Fibroblast of gingiva (primary cell): ENCODE measurements at places on chromosomes 1 and 21.

GRCh38 chr21:35641271-35642016, 418.9 kb downstream of the SETD4 start:
- peak; percentile 75 for DNase-seq

DNA sequence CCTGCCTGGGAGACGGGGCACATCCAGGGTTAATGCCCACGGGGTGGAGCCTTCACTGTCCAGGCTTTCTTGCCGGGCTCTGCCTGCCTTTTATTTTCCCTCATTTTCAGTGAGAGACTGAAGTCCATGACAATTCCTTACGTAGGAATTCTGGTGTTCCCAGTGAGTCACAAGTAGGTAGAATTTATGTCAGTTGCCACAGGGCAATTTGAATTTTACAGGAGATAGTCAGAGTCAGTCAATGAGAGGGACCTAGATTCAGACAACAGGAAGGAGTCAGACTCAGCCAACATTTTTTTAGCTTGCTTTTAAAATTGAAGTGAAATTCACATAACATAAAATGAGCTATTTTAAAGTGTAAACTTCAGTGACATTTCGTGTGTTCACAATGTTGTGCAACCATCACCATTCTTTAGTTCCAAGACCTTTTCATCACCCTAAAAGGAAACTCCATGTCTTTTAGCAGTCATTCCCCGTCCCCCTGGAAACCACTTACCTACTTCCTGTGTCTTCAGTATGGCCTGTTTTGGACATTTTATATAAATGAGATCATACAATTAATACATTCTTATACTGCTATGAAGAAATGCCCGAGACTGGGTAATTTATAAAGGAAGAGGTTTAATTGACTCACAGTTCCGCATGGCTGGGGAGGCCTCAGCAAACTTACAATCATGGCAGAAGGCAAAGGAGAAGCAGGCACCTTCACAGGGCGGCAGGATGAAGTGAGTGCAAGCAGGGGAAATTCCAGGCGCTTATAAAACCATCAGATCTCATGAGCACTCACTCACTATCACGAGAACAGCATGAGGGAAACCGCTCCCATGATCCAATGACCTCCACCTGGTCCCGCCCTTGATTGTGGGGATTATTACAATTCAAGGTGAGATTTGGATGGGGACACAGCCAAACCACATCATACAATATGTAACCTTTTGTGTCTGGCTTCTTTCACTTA, 14.6 kb downstream of the AJAP1 start:
- DNase-seq = no peak

GRCh38 chr1:95139039-95139438, 21.9 kb downstream of the TLCD4 start:
- no peak for DNase-seq

DNA sequence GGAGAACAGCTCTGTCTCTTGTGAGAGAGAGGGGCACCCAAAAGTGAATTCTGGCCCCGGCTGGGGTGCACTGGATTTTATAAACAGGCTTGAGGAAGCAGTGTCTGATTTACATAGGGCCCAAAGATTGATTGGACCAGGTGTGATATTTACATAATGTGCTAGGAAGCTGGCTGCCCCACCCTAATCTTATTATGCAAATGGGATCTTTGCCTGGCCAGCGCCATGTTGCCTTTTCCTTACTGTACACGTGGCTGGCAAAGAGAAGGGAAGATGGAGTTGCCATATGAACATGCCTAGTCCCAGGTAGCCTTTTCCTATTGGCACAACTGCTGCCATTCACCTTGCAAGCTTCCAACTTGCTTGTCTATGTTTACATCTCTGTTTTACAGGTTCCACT, 29.0 kb upstream of the CFHR4 start:
- no peak for DNase-seq

DNA sequence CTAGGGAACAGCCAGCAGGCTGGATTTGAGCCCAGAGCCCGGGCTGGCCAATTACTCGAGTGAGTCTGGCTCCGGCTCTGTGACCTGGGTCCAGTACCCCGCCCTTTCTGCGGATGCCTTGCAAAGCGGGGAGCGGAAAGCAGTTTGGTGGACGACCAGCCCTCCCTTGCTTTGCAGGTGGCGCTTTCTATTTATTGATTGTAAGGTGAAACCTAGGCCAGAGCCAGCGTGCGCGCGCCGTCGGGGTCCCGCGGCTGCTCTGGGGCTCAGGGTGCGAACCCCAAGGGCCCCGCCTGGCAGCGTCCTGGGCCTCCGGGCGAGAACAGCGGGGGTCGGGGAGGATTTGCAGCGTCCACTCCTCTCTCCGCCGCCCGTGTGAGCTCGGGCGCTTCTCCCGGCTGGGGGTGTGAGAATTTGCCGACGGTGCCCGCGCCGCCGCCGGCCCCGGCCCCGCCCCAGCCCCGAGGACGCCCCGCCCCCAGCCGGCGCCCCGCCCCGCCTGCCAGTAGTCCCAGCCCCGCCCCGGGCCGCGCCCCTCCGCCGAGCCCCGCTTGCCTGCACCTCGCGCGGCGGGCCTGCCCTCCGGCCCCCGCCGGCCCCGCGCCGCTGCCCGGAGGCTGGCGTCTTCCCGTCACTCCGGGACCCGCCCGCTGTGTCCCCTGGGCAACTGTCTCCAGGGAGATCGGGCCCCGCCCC, 37.6 kb downstream of the PIK3CD start:
- peak; percentile 67 for DNase-seq

DNA sequence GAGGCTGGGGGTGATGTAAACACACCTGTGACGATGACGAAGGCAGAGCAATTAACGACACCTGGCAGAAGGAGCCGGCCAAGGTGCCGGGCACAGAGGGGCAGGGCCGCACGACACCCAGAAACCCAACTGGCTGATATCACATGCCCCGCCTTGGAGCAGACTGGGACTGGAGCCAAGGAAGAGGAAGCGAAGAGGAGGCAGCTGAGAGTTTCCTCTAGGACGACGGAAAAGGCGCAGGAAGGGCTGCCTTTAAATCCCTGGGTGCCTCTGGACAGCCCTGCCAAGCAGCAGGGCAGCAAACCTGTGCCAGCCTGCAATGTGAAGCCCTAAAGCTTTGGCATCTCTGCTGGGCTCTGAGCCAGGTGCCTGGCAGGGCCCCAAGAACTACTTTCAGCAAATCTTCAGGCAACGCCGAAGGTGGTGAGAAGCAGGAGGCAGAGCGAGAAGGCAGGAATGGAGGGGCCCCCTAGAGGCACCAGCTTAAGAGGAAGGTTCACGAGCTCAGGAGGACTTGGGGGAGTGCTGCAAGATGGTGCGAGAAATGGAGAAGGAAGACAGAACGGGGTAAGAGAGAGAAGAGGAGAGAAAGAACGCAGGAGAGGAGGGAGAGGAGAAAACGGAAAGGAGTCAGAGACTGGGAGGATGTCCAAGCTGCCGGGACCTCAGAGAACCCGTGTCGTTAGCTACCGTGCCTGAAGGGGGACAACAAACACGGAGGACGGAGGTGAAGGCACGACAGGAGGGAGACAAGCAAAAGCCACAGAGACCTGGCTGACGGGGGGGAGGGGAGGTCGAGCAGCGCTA, 25.3 kb upstream of the PEF1 start:
- DNase-seq = peak; percentile 61

- peak; percentile 5 for DNase-seq
Measured at GRCh38 chr1:186325239-186325638, 49.8 kb downstream of the TPR start.

DNA sequence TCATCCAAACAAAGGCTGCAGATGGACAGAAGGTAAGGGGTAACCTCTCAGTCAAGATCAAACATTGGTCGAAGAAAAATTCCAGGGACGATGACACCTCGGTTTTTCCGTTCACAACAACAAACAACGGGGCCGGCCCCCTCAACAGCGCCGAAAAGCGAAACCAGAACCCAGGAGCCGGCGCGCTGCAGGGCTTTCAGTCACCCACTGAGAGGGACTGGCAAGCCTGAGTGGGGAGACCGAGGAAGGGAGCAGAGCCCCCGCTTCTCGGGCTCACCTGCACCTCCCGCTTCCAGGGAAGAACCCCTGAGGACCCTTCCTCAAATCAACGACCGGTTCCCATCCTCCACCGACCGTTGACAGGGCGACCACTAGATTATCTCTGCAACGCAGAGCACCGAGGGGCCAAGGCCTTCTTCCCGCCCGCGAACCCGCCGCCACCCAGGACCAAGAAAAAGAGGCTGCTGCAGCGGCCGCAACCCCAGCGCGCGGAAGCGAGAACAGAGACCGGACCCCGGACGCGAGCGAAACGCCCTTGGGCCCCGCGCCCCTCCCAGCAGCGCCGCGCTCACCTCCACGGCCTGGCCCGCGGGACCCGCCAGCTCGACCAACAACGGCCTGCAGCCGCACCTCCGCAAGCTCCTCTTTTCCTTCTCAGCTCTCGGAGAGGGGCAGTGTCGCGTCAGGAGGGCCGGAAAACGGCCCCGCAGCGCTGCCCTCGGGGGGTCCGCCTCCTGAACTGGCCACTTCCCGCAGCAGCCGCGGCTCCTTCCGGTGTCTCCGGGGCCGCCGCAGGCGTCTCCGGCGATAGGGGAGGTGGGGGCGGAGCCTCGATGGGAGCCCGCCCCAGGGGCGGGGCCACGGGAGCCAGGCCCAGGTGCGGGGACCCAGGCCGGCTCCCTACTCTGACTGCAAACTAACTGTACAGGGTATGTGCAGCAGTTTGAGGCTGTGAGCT, at the start of gene USP33:
USP33 (minus strand) TSS at position 782 of the 958 bp plus-strand sequence. CDS start 18,155 bp downstream, outside the sequence.
- DNase-seq = peak; percentile 71
